ENCODE measurements at places on chromosomes 11 and 22. TPM values are rescaled to one million over a fixed set of nuclear protein-coding genes. Genes with fewer than 3 reads are reported as not detected.

Gene TSPAN32
- 2.2 TPM for polyA plus RNA-seq

Gene PAMR1
- polyA plus RNA-seq = 8.5 TPM

Gene PRG2
- polyA plus RNA-seq = 2.4 TPM

Gene DRICH1
- polyA plus RNA-seq = 2.5 TPM

Gene DMC1
- polyA plus RNA-seq = 6.7 TPM

Gene CD44
- 11.9 TPM for polyA plus RNA-seq

GRCh38 chr22:36873614-36874308 is 13.0 kb downstream of the NCF4 start:
- DNase-seq = peak; percentile 15

GRCh38 chr11:127274328-127274676 is 273.7 kb upstream of the KIRREL3 start:
- no peak for DNase-seq

DNA sequence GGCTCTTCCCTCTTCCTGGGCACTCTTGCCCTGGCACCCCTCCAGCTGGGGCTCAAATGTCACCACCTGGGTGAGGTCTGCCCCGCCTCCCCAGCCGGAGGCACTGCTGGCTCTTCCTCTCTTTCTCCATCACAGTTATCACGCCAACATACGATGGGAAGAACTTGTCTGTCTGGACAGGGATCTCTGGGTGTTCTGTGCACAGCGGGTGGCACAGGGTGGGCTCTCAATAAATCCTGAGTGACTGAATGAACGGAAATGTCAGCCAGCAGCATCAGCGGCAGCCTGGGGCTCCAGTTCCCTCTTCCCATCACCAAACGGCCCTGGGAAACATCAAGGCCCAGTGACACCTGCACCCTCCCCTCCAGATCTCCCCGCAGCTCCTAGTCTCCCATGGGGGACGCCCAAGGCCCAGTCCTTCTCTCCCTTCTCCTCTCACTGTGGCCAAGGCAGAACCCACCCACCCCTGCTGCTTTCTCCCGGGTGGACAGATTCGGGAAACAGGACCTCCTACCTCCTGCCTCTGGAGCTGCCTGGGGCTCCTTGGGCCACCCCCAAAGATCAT is 440 bp upstream of the SLC25A45 start:
- DNase-seq = no peak

- DNase-seq = no peak
These were observed 83.9 kb upstream of the C11orf87 start for GRCh38 chr11:109338131-109338530.

DNA sequence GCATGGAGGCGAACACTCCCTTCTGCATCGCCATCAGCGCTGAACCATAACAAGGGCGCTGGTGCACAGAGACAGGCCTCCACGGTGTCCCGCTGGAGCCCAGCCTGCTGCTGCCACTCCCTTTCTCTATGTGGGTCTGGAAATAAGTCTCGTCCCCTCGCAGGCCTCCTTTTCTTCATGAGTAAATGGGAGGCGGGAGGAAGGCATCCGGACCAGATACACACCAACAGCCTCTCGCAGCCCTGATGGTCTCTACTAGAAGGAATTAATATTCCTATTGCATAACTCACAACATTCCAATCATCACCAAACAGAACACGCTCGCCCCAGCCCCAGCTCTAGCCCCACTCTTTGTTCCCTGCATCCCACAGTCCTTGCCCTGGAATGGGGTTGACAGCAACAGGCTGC is 14.9 kb downstream of the RASD2 start:
- DNase-seq = no peak

- no peak for DNase-seq
These were observed 26.6 kb downstream of the ELFN2 start for GRCh38 chr22:37400719-37401118.

GRCh38 chr22:46108564-46109473 is 41.5 kb upstream of the PPARA start:
- DNase-seq = no peak

DNA sequence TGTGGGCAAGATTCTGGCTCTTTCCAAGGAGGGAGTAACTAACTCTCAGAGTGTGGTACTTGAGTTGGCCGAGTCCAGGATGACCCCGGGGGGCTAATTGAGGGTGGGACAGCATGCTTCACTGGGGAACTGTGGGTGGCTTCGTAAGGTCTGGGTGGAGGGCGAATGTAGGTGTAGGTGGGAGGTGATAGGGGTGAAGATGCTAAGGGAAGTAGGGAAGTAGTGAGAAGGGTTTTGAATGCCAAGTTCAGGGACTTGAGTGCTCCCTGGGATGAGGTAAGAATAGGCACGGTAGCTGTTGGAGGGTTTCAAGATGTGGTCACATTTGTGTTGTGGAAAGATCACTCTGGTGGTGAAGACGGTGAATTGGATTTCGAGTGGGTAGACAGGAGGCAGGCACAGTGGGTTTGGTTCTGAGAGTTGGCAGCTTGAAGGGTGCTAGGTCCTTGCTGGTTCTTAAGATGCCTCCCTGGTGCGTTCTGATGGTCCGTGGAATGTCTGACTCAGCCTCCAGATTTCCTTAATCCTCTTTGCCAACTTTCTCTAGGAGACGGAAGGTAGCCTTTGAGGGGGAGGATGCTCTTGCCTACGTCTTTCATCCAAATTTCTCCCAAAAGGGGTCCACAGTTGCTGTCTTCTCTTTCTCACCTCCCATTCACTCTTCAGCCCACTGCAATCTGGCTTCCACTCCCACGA is 2.5 kb upstream of the DNAL4 start:
- DNase-seq = no peak

- DNase-seq = no peak
These were observed 715.9 kb upstream of the API5 start for GRCh38 chr11:42595876-42596275.

GRCh38 chr11:98155696-98156095 is 865.1 kb upstream of the CNTN5 start:
- DNase-seq = no peak

DNA sequence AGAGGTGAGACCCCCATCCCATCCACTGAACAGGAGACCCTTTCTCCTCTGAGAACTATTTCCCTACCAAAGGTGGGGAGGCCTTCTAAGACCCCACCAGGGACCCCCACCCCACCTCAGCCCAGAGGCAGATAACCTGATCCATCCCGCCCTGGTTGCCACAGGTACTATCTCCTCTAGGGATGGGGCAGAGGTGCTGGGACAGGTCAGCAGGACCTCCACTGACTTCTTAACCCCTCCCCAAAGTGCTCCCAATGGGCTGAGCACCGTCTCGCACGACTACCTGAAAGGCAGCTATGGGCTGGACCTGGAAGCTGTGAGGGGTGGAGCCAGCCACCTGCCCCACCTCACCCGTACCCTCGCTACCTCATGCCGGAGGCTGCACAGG is 4.3 kb downstream of the INPPL1 start:
- no peak for DNase-seq

GRCh38 chr11:976431-977160 is 50.9 kb downstream of the AP2A2 start:
- no peak for DNase-seq
